ENCODE measurements at places on chromosomes 6 and 20.

- no peak for DNase-seq
Observed at GRCh38 chr6:148681666-148682065, 65.2 kb upstream of the UST start.

DNA sequence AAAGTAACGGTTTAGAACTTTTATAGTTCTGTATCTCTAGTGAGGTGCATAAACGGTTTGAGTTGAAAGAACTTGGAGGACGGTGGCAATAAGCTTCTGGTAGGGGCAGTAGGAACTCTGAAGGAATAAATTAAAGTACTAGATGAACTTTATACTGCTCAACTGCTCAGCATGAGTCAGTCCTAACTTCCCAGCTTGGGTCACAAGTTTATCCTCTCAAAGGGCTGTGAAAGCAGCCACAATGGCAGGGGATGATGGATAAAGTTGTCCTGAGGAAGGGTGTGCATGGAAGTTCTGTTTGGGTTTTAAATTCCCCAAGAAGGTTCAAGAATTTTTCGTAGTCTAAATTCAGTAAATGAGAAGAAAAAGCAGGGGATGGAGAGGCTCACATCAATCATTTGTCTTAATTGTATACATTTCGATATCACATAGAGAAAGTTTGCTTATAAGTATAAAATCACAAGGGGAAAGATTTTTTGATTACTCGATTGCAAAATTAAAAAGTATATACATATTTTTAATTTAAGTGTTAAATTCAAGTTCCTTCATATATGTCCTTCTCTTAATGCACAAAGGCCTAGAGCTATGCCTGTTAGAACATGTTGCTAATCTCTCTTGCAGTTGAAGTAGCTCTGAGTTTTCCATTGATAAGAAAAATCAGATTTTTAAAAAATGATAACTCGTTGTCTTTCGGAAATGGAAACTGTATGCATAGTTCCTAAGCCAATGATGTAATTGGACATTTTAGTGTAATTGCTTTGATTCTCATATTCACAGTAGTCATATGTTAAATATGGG lies 55.3 kb upstream of the JAG1 start:
- DNase-seq = no peak

DNA sequence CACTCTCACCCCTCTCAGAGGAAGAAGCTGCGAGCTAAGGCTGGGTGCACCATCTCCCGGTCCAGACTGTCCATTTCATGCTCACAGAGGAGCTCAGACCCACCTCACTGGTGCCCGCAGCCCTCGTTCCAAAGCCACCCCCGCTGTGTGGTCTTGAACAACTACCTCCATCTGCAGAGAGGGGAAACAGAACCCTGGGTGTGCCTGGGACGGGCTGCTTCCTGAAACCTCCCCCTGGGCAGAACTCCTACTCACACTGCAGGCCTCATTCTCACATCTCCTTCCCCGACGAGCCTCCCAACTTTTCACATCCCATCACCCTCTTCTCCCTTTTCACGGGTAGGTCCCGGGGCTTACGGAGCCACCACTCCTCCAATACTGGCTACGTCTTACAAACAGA lies 18.1 kb downstream of the PMEPA1 start:
- DNase-seq = peak; percentile 16

DNA sequence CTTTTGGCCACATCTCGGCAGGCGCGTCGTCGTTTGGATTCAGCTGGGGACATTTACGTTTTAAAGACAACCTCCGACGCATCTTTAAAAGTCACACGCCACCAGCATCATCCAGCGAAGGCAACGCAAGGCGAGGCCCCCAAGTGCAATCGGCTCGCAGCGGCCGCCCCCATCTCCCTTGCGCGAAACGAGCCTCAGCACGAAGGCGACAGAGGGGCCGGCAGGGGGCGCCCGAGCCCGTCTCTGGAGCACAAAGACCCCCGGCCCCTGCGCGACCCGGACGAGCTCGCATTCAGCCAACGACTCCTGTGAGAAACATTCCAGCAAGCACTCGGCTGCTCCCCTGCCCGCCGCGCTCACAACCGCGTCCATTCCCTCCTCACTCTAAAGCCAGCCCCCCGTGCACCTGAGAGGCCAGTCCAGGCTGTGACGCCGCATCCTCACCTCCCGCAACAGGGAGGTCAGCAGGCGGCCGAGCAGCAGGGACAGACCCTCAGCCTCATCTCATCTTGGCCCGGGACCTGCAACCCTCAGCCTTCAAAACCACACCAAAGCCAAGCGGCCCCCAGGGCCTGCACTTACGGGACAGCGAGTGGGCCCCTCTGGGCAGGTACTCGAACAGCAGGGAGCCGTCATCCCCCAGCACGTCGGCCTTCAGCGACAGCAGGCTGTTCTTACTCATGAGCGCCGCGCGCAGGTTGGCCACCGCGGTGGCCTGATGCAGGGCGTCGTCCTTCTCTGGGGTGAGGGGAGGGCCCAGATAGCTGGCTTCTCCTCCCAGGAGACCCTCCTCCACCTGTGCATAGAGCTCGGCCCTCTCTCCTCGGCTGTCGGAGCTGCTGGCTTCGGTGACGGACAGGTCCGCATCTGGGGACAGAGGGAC lies 35.8 kb downstream of the SLC2A4RG start:
- peak; percentile 8 for DNase-seq

DNA sequence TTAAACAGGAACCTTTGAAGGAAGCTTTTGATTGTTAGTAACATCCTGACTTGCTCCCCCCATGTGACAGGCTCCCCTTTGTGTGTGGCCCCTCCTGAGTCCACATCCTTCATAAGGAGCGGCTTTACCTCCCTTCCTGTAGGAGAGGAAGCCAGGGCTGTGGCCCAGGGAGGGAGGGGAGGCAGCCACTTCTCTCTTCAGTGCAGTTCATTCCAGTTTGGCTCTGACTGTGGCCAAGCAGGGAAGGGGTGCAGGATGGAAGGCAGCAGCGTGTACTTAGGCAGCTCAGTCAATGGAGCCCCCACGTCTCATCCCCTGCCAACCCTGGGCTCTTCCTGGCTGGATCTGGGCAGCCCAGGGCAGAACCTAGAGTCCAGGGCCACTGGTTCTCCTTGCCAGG lies 295.2 kb downstream of the QKI start:
- DNase-seq = no peak

- no peak for DNase-seq
Observed at GRCh38 chr20:10911298-10911697, 237.5 kb upstream of the JAG1 start.

DNA sequence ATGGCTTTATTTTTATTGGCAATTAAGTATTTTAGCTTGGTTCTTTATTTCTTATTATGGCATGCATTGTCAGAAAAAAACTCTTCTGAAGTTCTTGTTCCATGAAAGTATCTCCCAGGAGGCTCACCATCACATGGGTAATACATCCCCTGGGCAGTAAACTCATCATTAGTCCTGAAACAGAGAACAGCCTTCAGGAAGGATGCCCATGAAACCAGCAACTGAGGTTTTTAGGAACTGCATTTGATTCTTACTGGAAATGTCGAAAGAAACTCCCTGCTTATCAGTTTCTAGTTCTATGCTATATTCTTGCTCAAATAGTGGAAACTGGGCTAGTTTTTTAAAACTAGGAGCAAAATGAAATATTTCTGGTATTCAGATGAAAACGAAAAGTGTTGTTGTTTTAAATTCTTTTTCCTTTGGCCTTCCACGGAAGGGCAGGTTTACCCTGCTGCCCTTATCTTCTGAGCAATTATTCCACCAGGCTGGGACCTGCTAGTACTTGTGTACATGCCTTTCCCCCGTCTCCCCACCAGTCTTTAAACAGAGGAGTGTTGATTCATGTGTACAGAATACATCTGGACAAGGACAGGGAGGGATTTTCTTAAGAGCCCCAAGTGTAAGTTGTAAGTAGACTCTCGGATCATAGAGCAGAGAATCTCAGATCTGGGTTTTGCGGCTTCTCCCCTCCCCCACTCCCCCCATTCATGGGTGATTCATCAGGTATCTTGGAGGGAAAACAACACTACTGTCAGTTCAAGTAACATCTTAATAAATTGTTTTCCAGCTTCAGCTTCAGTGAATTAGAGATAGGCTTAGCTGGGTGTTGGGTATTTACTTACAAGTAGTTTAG lies 81.5 kb downstream of the RTN4IP1 start:
- DNase-seq = peak; percentile 45

- DNase-seq = peak; percentile 78
Observed at GRCh38 chr6:3902871-3903648, 53.9 kb downstream of the FAM50B start.

DNA sequence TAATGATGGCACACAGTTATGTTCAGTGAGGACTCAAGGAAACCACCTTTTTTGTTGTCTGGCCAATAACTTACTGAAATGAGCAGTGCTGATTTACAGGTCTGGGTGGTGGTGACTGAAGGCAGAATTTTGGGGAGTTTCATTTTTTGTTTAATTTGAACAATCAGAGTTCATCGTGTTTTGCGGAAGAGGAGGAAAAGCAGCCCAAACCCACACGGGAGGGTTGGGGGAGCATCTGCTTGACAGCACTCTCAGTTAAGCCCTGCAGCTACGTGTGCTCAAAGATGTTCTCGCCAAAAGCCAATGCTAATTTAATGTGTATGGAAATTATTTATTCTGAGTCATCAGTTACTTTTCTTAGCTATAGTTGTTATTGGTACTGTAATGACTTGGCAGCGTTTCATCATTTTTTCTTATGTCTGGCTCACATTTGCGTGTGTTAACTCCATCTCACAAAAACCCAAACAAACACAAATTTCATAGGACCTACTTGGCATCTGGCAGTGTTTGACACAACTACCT lies 89.2 kb downstream of the UST start:
- DNase-seq = no peak

Data from inflammatory macrophage treated with lipopolysaccharide for 4 hours (primary cell).